Urothelium cell line (cell line): ENCODE measurements at places on chromosomes 5 and 9.

DNA sequence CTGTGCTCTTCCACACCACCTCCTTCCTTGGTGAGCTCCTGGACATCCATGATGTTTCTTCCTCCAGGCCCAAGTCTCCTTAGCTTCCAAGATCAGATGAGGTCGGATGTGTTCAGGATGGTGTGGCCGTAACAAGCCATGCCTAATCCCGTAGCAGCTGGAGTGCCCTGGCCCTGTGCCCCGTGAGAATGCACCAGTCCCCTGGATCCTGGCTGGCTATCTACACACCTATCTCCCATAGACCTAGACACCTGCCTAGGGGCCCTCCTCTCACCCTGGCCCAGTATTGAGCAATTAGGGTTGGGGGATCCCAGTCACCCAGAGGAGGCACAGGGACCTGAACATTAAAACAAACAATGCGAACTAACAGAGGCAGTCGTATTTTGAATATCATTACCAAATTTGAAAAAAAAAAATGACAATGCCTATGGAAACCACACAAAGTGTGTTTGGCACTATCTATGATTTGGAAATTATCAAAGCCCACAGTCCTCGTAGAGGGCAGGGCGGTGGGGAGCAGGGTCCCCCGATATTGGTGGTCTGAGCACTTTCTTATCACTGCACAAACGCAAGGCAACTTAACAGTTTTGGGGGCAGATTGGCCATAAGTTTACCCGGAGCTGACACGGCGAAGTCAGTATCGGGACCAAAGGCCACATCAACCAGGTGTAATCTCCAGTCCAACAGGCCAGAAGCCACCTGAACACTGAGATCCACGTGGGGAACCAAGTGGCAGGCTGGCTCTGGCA, 13.2 kb downstream of the ENG start:
- DNase-seq = no peak

GRCh38 chr5:66171349-66172344, 27.5 kb downstream of the SREK1 start:
- DNase-seq = peak; percentile 32

GRCh38 chr5:137412136-137412535, 87.0 kb downstream of the SPOCK1 start:
- DNase-seq = no peak

DNA sequence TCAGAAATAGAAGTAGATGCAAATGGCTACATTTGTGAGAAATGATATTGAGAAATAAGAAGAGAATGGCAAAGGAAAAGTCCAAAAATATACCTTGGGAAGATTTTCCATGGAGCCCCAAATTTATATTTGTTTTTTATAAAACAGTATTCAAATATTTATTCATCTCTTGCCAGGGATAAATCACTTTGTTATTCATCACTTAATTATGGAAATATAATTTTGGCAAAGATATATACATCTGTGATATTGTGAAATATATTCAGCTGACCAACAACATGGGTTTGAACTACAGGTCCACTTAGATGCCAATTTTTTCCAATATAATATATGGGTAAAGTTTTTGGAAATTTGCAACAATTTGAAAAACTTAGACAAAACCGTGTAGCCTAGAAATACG, 19.7 kb upstream of the RAPGEF6 start:
- no peak for DNase-seq

DNA sequence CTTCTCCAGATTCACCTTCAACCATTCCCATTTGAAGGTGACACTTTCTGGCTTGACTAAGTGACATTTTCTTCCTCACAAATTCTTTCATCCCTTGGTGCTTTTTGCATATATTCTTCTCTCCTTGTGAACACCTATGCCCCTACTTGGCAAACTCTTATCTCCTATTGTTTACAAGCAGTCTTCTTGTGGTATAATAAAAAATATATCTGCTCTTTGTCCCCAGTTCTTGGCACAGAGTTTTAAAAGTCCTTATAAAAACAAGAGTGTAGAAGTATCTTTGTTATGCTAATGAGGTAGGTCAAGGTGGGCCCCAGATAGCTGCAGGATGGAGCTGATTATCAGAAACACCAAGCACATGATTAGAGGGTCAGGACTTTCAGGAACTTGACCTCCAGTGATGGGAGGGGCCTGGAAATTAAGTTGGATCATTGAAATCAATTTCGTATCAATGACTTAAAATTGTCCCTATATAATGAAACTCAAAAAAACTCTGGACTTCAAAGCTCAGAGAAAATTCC, 38.0 kb downstream of the TMEM161B start:
- DNase-seq = no peak

DNA sequence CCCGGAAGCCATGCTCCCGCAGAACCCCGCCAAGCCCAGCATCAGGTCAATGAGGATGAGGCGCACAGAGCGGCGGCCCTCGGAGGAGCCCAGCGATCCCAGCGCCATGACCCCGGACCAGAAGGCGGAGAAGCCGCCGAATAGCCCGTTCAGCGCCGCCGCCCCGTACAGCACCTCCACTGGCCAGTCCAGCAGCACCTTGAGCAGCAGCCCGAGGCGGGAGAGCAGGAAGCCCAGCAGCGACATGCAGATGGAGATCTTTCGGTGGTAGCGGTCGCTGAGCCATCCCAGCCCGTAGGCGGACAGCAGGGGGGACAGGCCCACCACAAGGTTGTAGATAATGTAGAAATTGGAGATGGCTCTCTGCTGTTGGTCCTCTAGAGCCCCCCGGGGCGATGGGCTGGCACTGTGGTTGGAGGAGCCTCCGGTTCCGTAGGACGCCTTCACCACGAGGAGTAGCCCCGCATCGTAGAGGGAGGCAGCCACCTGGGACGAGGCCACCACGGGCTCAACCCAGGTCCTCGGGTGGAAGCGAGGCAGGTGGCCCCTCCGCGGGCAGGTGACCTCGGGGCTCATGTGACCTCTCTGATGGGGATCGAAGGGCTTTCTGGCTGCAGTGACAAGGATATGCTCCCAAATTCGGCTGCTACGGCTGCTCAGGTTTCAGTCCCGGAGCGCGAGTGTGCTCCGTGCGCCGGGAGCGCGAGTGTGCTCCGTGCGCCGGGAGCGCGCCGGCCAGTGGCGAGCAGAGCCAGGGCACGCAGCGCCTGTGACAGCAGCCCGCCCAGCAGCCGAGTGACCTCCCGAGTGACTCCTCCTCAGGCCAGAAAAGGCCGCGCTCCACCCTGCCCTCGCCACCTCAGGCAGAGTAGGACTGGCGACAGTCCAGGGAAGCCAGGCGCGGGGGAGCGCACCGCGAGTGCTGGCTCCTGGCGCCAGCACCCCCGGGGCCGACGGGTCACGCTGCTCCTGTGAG, at the start of gene SLC46A2:
TSS of gene SLC46A2 (minus strand) at position 771 of the 976 bp plus-strand sequence. CDS start at position 576, 195 bp downstream.
- no peak for DNase-seq
